ENCODE measurements at places on chromosomes 4 and X.

GRCh38 chr4:78120144-78120880 lies 63.2 kb downstream of the FRAS1 start:
- DNase-seq = no peak

DNA sequence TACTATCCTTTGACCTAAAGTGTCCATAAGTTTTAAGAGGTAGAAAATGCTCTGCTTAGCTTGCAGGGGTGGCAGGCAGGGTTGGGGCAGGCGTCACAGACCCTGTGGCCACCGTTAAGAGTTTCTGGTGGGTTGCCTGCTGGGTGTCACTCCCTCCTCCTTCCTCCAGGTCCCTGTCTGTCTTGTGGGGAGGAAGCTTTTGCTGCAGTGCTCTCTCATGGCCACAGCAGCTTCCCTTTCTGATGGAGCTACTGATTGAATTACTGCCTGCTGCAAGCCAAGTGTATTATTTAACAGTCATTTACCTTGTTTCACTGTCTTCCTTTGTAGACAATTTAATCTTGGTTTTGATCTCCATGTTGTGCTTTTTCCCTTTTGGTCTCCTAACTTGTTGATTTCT lies 384.6 kb downstream of the IDS start:
- DNase-seq = no peak

DNA sequence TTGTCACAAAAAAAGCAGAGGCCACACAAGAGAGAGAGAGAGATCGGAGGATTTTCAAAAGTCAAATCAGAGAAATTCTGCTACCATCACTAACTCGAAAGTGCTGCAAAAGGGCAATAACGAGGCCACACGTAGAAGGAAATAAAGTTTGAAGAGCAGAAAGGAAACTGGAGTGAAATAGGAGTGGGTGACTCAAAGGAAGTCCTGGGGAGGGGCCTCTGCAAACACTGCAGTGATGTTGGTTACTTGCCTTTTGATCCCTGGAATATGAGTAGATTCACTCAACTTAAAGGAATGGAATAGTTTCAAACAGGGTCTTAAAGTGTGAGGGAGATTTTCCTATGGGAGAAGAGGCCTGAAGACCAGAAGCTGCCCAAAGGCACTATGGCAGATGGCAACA lies 663.4 kb upstream of the LCORL start:
- DNase-seq = no peak

DNA sequence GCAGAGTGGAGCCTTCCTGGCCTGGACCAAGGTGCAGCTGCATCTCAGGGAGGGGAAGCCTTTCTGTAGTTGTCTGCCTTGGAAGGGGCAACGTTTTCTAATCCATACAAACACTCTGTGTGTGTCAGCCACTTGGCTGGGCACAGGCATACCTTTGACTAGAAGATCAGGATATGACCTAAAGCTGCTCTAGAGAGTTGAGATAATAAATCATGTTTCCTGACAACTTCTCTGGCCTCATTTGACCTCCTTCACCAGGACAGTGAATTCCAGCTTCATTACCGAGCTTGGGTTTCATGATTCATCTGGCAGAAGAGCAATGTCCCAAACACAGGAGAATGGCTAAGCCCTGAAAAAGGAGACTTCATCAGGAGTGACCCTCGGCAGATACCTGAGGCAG lies 89.6 kb upstream of the KIT start:
- DNase-seq = no peak

- no peak for DNase-seq
These were observed 31.9 kb downstream of the ACSL1 start for GRCh38 chr4:184793735-184794355.

DNA sequence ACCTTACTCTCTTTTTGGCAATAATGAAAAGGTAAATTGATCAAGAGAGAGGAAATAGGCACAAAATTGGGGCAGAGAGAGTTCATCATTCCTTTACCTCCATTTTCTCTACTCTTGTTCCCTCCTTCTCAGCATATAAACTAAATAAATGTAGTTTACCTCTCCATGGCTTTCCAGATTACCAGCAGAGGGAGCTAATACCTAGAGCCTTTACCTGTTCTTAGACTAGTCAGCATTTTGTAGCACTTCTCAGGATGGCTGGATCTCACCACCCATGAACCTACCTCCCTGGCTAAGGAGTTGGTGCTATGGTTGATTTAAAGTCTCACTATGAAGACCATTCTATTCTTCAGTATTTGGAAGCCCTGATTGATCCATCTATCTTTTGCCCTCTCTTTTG lies 15.7 kb downstream of the OFD1 start:
- DNase-seq = no peak

GRCh38 chrX:124737771-124738170 lies 391.4 kb downstream of the SH2D1A start:
- no peak for DNase-seq

- DNase-seq = no peak
These were observed at the start of gene ZDHHC15 for GRCh38 chrX:75522565-75523431. ZDHHC15 (minus strand) TSS chrX:75523037; CDS start chrX:75523024, 13 bp downstream.

DNA sequence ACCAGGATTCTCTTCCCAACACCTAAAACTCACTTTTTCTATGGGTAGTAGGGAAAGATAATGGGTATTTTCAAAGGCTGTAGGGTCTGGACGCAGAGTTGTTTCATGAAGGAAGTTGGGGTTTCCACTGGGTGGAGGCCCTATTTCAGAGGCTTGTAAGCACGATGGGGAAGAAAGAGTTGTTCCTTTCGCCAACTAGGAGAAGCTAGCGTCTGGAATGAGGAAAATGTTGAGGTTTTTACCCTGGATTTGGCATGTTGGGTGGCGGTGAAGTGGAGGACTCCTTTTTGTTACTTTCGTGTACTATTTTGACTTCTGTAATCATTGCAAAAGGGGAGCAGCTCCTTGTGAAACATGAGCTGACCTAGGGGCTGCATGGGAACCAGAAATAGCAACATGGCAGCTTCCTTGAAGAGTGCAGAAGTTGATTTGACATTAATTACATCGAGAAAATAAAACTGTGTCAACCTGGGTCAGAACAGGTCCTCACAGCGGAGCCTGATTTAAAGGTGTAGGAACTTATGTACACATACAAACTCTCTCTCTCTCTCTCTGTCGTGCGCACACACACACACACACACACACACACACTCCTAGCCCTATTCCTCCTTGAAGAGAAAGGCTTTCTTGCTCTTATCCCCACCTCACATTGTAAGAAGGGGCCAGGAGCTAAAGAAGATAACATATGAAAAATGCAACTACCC lies 19.1 kb downstream of the VSIG4 start:
- DNase-seq = no peak

DNA sequence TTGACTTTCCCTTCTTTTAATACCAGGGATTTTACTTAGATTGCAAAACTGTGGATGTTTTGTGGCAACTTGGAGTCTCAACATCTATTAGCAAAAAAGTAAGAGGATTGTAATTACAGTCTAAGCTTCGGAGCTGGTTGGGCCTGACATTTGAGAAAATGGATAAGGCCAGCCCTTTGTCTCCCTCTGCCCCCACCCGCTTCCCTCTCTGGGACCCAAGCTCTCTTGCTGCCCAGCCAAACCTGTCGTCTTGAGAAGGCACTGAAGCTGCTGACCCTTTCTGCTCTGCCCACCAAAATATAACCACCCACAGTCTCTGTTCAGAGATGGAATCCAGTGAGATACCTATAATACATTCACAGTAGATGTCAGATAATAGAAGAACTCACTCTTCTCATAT lies 49.6 kb downstream of the SHROOM3 start:
- DNase-seq = no peak

GRCh38 chrX:129818123-129818522 lies 25.6 kb downstream of the ZDHHC9 start:
- DNase-seq = no peak

- DNase-seq = no peak
These were observed 429.8 kb downstream of the BCOR start for GRCh38 chrX:39667736-39668482.

- no peak for DNase-seq
These were observed 28.4 kb downstream of the FUNDC1 start for GRCh38 chrX:44514272-44514671.

DNA sequence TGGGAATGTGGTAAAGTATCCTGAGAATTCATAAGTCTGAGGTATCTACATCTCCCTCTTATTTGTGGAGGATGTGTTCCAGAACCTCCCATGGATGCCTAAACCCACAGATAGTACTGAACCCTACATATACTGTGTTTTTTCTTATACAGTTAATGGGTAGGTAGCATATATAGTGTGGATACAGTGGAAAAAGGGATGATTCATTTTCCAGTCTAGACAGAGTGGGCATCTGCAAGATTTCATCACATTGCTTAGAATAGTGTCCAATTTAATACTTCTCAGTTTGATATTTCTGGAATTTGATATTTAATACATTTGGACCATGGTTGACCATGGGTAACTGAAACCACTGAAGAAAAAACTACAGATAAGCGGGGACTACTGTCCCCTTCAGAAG lies 155.0 kb upstream of the ANKRD50 start:
- DNase-seq = no peak

DNA sequence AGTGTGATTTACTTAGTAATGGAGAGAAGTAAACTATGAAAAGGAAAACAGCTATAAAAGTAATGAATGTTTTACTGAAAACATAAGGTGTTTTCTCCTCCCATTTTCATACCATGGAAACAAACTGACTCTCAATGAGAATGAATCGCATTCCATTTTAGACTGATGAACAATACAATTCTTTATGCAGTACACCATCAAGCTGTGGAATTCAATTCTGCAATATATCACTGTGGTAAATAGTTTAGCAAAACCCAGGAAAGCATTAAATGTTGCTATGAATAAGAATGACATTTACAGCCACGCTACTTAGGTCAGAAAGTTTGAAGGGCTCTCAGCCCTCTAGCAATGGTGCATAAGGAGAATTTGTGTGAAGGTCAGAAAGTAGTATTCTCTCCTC lies 7.4 kb downstream of the DCAF8L2 start:
- no peak for DNase-seq

- no peak for DNase-seq
These were observed 44.2 kb upstream of the ADAM29 start for GRCh38 chr4:174873931-174874330.

- no peak for DNase-seq
These were observed 1143.4 kb downstream of the ARAP2 start for GRCh38 chr4:35100932-35101331.

- no peak for DNase-seq
These were observed 5.7 kb upstream of the MSANTD1 start for GRCh38 chr4:3243136-3243780.

- DNase-seq = no peak
These were observed 2.1 kb upstream of the CYSLTR1 start for GRCh38 chrX:78329486-78329885.

DNA sequence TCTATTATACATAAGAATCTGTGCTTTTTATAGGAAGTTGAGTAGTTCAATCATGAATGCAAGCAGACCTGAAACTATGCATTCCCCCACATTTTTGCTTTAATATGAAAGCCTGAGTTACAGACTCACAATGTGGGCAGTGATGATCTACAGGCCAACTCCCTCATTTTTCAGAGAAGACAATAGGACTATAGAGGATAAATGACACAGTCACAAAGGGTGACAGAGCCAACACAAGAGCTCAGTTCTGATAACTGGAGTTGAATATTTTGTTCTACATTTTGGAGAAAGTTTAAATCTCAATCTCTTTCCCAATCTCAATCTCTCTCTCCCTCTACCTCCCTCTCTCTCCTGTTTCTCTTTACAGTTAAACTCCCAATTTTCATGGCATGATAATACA lies 27.0 kb downstream of the MBNL3 start:
- no peak for DNase-seq

GRCh38 chrX:68072041-68072440 lies 361.3 kb downstream of the OPHN1 start:
- DNase-seq = no peak

- DNase-seq = no peak
These were observed 2.4 kb downstream of the TFDP3 start for GRCh38 chrX:133215747-133216146.

DNA sequence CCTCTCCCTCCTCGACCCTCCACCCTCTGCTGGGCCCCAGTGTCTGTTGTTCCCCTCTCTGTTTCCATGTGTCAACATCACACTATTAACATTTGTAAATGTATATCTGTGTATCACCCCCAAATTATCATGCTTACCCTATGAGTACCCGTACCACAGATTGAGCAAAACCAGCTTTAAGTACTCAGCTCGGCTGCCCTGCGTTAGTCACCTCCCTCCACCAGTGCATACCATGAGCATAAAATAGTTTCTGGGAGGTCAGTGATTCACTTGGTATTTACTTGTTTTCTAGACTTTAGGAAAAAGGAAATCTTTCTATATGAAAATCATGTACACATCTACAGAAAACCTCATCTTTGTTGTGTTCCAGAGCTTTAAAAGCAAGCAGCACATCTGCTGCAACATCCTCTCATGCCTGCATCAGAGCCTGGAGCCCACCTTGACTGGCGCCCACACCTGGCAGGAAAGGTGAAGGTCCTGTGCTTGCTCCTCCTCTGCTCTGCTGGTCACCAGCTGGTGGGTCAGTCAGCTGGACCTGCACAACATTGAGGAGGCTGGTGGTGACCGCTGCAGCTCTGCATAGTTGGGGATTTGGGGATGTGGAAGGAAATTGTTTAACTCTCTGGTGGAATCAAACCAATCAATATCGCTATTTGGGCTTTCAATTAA lies 214.4 kb upstream of the KLF3 start:
- DNase-seq = no peak

- no peak for DNase-seq
These were observed 249.1 kb downstream of the KCNIP4 start for GRCh38 chr4:21699446-21699845.

- no peak for DNase-seq
These were observed 22.0 kb downstream of the AFAP1 start for GRCh38 chr4:7917669-7918068.

- no peak for DNase-seq
These were observed 442 bp upstream of the MCUB start for GRCh38 chr4:109559625-109559982.

DNA sequence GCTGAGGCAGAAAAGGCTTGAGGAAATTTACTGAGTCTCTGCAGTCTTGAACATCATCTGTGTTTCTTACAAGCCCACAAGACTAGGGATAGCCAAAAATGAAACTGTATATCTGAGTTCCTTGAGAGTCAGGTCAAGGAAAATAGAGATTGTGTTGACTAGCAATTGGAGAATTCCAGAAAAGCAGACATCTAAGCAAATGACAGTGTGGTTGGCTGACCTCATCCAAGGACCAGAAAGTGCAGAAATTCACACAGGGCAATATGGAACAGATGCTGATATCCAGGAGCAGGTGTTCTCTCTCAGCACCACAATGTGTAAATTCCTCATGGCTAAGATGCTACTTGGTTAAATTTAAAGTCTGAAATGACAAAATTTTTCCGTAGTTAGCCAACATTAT lies 146.4 kb downstream of the VEGFC start:
- DNase-seq = no peak

DNA sequence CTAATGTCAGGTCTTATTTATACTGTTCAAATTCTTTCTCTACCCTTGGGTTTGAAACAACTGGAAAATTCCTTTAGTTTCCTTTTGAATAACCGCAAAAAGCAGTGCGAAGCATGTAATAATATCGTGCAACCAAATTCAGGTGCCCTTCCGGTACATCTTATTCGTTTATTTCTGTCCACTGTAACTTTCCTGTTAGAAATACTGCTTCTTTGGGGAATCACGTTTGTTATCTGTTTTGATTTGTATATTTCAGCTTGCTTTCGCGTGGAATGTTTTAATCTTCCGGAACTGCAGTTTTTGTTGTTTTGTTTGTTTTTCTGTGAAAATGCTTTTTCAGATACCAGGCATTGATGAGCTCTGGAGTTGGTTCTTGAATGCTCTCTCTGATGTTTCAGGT lies 85.7 kb upstream of the HPRT1 start:
- no peak for DNase-seq

Measured in RWPE2 (cell line).